Right lung (tissue), 10 donors: ENCODE measurements at places on chromosomes 11 and 22.

GRCh38 chr11:37995886-37996285, 1397.8 kb upstream of the RAG2 start:
- no peak for DNase-seq

- no peak for DNase-seq
Measured at GRCh38 chr22:43148581-43148980, 2.8 kb upstream of the TSPO start.

GRCh38 chr22:26115266-26115665, 54.0 kb upstream of the SEZ6L start:
- DNase-seq: no peak

- DNase-seq: no peak
Measured at GRCh38 chr22:42180349-42180842, 49.8 kb upstream of the CYP2D6 start.

DNA sequence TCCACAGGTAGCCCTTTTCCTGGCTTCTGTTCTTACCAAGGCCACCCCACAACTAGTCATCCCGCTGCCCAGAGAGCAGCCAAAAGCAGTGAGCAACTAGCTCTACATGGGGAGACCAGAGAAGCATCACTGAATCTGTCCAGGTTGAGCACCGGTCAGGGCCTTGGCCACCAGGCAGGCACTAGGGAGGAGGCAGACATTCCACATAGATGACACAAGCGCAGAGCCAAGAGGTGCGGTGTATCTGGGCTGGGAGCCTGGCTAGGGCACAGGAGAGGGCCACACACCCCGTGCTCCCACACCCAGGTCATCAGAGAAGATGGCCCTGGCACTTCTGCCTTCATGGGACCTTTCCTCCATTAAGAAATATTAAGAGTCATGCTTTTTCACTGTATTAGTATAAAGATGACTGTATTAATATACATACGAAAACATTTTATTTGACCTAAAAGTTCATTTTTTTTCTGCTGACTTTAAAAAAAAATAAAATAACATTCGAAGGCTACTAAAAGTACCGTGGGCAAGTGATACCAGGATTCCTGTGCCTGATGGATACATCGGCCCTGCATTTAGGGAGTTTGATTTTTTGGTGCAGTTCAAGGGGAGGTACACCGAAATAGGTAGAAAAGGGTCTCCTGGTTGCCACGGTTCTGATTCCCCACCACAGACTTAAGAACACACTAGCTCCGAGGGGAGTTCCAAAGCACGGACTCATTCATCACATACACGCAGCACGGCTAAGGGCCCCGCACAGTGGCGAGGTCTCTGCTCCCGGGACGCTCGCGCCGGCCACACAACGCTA, 1.2 kb downstream of the DGCR2 start:
- no peak for DNase-seq

- no peak for DNase-seq
Measured at GRCh38 chr11:114281388-114281956, 14.7 kb upstream of the NNMT start.

DNA sequence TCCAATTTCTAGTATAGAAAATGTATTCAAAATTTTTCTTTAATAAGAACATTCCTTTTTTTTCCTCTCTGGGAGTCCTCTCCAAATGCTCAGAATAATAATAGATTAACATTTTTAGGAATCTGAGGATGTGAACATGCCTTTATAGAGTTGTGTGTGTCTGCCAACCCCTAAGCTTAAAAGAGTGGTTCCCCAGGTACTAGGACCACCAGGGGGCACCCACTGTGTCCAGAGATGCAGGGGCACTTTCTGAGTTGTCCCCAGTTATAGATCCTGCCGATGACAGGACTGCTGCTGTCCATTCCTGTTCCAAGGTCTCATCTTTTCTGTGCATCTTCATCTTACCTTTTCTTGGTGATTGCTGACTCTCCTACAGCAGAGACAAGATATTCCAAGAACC, 27.0 kb upstream of the MICAL2 start:
- no peak for DNase-seq

DNA sequence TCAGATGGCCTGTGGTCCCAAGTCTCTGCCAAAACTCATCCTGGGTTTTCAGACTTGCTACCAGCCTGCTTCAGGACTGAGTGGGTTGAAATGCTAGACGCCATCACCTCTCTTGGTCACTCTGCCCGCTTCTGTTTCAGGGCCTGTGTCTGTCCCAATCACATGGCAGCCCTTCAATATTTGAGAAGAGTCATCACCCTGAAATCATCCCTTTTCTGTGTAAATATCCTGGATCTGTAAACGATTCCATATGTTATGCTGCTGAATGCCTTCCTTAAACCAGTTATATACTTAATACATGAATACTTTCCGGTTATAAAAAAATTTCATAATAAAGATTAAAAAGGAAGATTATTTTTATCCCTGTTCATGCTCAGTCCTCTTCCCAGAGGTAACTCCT, 39.8 kb upstream of the TLCD5 start:
- DNase-seq: no peak

GRCh38 chr22:24289114-24289513, 18.5 kb downstream of the SPECC1L start:
- peak; percentile 88 for DNase-seq
